ENCODE measurements at places on chromosomes 3 and 15. TPM values are rescaled to one million over a fixed set of nuclear protein-coding genes. Genes with fewer than 3 reads are reported as not detected.

Gene ACAD11
- total RNA-seq, result 9.6 TPM

Gene IGF2BP2
- total RNA-seq, result 27.5 TPM

Gene TMEM207
- not detected for total RNA-seq

Gene CPN2
- not detected for total RNA-seq

Gene GOLGA6B
- total RNA-seq, result not detected

Gene STAC
- 0.05 TPM for total RNA-seq

Gene CLRN1
- total RNA-seq, result not detected

Gene RBP2
- total RNA-seq, result not detected

Gene GPR149
- total RNA-seq, result not detected

Gene EEF1AKMT4
- 5.9 TPM for total RNA-seq

Gene HCLS1
- 3.5 TPM for total RNA-seq

Gene ARHGEF26
- 5.8 TPM for total RNA-seq

Gene UBAP1L
- total RNA-seq, result 0.75 TPM

Gene ZNF621
- 9.4 TPM for total RNA-seq

Gene MAP6D1
- 2.7 TPM for total RNA-seq

Gene OXTR
- 3.2 TPM for total RNA-seq

Gene LRRC34
- total RNA-seq, result 4.6 TPM

Gene CPNE9
- not detected for total RNA-seq

Gene OR5K2
- total RNA-seq, result not detected

Gene SLC28A2
- not detected for total RNA-seq

Gene A4GNT
- total RNA-seq, result not detected

Gene KBTBD8
- 0.31 TPM for total RNA-seq

Gene IQCF5
- total RNA-seq, result not detected

Gene SV2B
- total RNA-seq, result 0.87 TPM

Gene MESP2
- total RNA-seq, result 1.3 TPM

Gene RHCG
- total RNA-seq, result not detected

Gene TRPM1
- not detected for total RNA-seq

Gene SEC11A
- total RNA-seq, result 145 TPM

Gene HTR3E
- total RNA-seq, result not detected
